Thyroid gland (tissue), 4 donors: ENCODE measurements at places on chromosomes 4 and X. TPM values are rescaled to one million over a fixed set of nuclear protein-coding genes. Genes with fewer than 3 reads are reported as not detected.

- H3K27me3 ChIP-seq, result peaks cover 12% of the 10 kb centered on the region
- no peak overlapping the region for H3K4me3 ChIP-seq
- no peak overlapping the region for H3K27ac ChIP-seq
- no peak for DNase-seq
Observed at GRCh38 chrX:114581528-114582263, 2.2 kb upstream of the HTR2C start.

DNA sequence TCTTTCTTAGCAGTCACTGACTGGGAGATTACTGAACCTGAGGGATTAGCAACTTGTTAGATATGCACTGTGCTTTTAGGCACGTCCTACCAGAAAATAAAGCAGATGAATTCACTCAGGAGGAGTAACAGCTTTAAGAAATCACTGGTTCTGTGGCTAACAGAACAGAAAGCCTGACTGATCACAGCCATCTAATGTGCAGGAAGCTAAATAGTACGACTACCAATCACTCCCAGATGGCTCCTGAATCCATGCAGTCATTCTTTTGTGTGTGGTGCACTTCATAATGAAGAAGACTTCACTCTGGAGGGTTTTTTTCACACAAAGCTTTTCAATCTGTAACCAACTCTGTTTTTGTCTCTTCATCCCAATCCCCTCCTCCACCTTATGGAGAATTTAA lies 305.3 kb upstream of the INTU start:
- no peaks in the 10 kb centered on the region for H3K36me3 ChIP-seq
- H3K4me3 ChIP-seq, result no peak overlapping the region
- no peak for DNase-seq
- no peak overlapping the region for H3K27ac ChIP-seq
- no peaks in the 10 kb centered on the region for H3K27me3 ChIP-seq
- H3K4me1 ChIP-seq, result no peaks in the 10 kb centered on the region

GRCh38 chrX:107675823-107676555 lies 47.7 kb downstream of the PRPS1 start:
- H3K4me3 ChIP-seq, result peak overlapping the region; percentile 26
- peaks cover 27% of the 10 kb centered on the region for H3K4me1 ChIP-seq
- H3K27ac ChIP-seq, result peak overlapping the region; percentile 94
- peak; percentile 58 for DNase-seq

DNA sequence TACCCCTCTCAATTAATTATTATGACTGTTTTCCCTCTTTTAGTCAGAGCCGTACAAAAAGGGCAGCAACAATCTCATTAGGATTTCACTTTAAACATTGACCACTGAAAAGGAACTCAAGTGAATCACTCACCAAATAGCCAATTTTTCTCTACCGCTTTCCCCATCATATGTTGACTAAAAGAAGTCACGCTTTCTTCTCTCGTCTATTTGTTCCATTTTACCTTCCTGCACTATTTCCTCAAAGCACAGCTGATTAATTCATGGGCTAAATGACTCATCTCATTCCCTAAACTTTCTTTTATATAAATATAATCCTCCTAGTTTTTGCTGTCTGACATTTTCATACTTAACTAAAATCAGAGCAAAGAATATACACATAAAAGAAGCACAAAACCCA lies 8.2 kb downstream of the MID1 start:
- H3K27ac ChIP-seq, result no peak overlapping the region
- H3K27me3 ChIP-seq, result peaks cover 4% of the 10 kb centered on the region
- no peak for DNase-seq
- no peaks in the 10 kb centered on the region for H3K4me1 ChIP-seq
- H3K36me3 ChIP-seq, result no peaks in the 10 kb centered on the region

DNA sequence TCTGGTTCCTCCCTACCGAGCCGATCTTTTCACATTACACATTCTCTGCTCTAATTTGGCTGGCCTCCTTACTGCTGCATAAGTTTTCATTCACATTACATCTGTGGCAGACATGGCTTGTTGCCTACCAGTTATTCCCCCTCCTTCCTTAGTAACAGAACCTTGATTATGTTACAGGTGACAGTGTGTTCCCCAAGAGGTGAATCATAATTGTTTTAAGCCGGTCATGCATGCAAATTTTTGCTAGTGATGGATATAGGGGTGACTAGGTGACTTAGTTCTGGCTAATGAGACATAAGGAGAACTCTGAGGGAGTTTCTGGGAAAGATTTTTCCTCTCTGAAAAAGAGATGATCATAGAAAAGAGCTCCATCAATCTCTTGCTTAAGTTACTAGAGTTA lies 8.4 kb upstream of the LAMP2 start:
- H3K27me3 ChIP-seq, result no peaks in the 10 kb centered on the region
- H3K4me3 ChIP-seq, result no peak overlapping the region
- H3K27ac ChIP-seq, result no peak overlapping the region
- DNase-seq, result no peak
- no peaks in the 10 kb centered on the region for H3K4me1 ChIP-seq
- no peaks in the 10 kb centered on the region for H3K36me3 ChIP-seq

- peaks cover 19% of the 10 kb centered on the region for H3K4me1 ChIP-seq
- H3K27ac ChIP-seq, result no peak overlapping the region
- H3K27me3 ChIP-seq, result no peaks in the 10 kb centered on the region
- DNase-seq, result no peak
- no peak overlapping the region for H3K4me3 ChIP-seq
Observed at GRCh38 chr4:81666491-81666890, 194.8 kb upstream of the RASGEF1B start.

- no peaks in the 10 kb centered on the region for H3K27me3 ChIP-seq
- no peak overlapping the region for H3K4me3 ChIP-seq
- DNase-seq, result no peak
- H3K36me3 ChIP-seq, result no peaks in the 10 kb centered on the region
- no peaks in the 10 kb centered on the region for H3K4me1 ChIP-seq
- H3K27ac ChIP-seq, result no peak overlapping the region
Observed at GRCh38 chr4:81839347-81840042, 367.8 kb upstream of the RASGEF1B start.

- H3K4me1 ChIP-seq, result no peaks in the 10 kb centered on the region
- no peak for DNase-seq
- H3K4me3 ChIP-seq, result no peak overlapping the region
Observed at GRCh38 chr4:184255361-184255760, 37.7 kb upstream of the ENPP6 start.

GRCh38 chr4:162865102-162865501 lies 301.6 kb downstream of the NAF1 start:
- no peaks in the 10 kb centered on the region for H3K36me3 ChIP-seq
- no peaks in the 10 kb centered on the region for H3K27me3 ChIP-seq
- DNase-seq, result no peak
- H3K4me3 ChIP-seq, result no peak overlapping the region
- H3K27ac ChIP-seq, result no peak overlapping the region

DNA sequence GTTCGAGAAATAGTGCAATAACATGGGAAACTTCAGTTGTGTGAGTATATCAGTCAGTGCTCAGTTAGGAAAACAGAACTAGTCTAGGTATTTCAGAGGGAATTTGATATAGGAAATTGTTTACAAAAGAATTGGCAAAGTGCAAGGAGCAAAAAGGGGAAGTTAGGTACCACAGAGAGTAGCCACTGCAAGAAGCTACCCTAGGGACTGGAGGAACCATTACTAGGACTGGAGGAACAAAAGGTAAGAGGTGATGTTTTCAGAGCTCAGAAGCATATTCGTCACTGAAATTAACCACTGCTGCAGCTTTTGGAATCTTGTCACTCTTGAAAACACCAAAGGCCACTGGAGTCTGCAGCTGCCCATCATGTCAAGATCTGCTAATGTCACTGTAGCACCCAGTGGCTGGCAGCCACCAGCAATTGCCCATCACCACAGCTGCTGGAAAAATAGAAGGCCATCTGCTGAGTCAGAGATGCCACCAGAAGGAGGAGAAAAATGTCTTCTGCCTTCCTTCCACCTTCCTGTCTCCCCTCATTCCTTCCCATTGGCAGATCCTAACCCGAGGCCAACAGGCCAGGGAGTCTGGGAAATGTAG lies 160.6 kb upstream of the RPS6KA3 start:
- H3K27me3 ChIP-seq, result no peaks in the 10 kb centered on the region
- no peaks in the 10 kb centered on the region for H3K4me1 ChIP-seq
- no peaks in the 10 kb centered on the region for H3K36me3 ChIP-seq
- no peak overlapping the region for H3K4me3 ChIP-seq

- peak; percentile 13 for DNase-seq
- H3K36me3 ChIP-seq, result no peaks in the 10 kb centered on the region
- H3K4me1 ChIP-seq, result no peaks in the 10 kb centered on the region
- H3K27me3 ChIP-seq, result peaks cover 5% of the 10 kb centered on the region
- H3K4me3 ChIP-seq, result no peak overlapping the region
- no peak overlapping the region for H3K27ac ChIP-seq
Observed at GRCh38 chrX:115972717-115973116, 197.8 kb upstream of the AGTR2 start.

GRCh38 chrX:153339662-153340061 lies 5.7 kb downstream of the ZNF275 start:
- no peaks in the 10 kb centered on the region for H3K27me3 ChIP-seq
- H3K4me3 ChIP-seq, result no peak overlapping the region
- H3K36me3 ChIP-seq, result no peaks in the 10 kb centered on the region
- no peak for DNase-seq

- H3K36me3 ChIP-seq, result no peaks in the 10 kb centered on the region
- no peak overlapping the region for H3K27ac ChIP-seq
- no peaks in the 10 kb centered on the region for H3K27me3 ChIP-seq
- no peak for DNase-seq
- H3K4me1 ChIP-seq, result no peaks in the 10 kb centered on the region
- H3K4me3 ChIP-seq, result no peak overlapping the region
Observed at GRCh38 chr4:168612450-168613135, 115.7 kb downstream of the PALLD start.

DNA sequence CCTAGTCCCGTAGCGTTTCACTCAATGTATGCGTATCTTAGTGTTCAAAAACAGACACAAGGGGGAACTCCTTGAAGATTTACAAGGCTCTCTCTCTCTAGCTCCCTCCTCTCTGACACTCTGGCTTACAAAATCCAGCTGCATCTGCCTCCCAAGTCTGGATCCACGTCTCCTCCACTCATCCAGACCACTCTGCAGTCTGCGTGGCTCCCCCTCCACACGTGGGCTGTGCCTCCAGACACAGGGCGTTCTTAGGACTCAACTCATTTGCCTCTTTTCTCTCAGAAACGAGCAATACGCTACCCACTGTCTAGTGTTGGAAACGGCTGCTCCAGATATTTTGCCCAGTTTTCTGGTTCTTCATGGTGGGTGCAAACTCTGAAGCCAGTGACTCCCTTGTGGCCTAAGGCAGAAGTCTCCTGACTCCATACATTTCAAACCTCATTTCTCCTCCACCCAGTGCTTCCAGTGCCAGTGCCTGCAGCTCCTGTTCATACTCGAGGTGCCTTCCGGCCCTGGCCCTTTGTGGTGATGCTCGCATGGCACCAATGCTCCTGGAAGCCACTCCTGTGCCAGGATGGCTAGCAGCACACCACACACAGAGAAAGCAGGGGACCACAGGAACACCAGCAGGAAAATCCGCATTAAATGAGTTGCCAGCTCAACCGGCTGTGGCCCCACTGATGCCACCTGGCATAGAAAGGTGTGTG lies 24.1 kb downstream of the NAT8L start:
- no peak overlapping the region for H3K4me3 ChIP-seq
- H3K36me3 ChIP-seq, result no peaks in the 10 kb centered on the region
- H3K27me3 ChIP-seq, result no peaks in the 10 kb centered on the region

The SCRG1 gene
- total RNA-seq, result 0.11 TPM

The GATA1 gene
- total RNA-seq, result not detected

The FABP2 gene
- total RNA-seq, result not detected

The GEMIN8 gene
- 27.7 TPM for total RNA-seq

The CLDN2 gene
- 0.34 TPM for total RNA-seq

The FGF13 gene
- total RNA-seq, result 9.2 TPM

The FAM236D gene
- not detected for total RNA-seq

The TBL1X gene
- 42.9 TPM for total RNA-seq

The HGFAC gene
- total RNA-seq, result not detected

The ZCCHC18 gene
- not detected for total RNA-seq
